ENCODE measurements at places on chromosomes 16 and 17.

DNA sequence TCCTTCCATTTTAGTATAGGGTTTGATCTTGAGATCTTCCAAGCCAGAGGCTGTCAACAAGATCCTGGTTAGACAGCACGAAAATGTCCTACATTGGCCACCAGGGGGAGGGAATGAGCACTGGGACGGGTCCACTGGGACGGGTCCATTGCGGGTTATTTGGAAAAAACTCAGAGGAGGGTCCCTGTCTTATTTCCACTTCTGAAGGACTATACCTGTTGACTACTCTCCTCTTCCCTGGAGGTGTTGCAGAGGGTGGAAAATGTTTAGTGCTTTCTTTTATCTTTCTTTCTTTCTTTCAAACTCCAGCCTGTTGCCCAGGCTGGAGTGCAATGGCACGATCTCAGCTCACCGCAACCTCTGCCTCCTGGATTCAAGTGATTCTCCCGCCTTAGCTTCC, 2.5 kb downstream of the TTLL6 start:
- peak; percentile 43 for DNase-seq

DNA sequence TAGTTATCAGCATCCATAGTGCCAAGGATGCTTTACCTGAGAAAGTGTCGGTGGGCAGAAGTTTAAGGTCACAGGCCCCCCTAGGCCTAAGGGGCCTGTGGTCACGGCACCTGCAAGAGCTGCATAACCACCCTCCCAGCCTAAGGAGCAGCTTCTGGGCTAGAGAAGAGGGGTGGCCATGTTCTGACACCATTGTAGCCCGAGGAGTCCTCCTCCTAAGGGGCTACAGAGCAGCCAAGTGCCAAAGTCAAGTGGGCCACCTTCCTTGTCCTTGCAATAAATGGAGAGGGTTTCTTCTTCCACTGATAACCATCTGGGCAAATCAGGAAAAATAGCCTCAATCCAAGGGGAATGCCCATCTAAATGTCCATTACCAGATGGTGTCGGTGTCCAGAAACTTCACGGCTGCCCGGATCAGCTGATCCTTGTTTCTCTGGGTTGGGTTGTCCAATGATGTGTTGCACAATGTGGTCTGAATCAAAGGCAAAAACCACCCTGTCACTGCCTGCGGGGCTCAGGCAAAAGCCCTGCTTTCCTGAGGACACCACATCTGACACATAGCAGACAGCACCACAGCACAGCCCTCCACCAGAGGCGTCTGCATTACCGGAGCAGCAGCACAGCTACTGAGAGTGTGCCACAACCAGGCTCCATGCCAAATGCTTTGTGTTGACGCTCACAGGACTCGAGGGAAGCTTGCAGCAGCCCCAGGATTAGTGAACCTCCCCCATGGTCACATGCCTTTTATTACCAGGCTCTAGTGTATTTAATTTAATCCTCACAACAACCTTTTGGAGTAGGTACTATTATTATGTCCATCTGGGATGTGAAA, 12.8 kb downstream of the ATPAF2 start:
- no peak for DNase-seq

- DNase-seq, result peak; percentile 71
Measured at GRCh38 chr17:76867578-76868175, 527 bp upstream of the MGAT5B start.

- no peak for DNase-seq
Measured at GRCh38 chr16:22732959-22733358, 81.0 kb upstream of the HS3ST2 start.

DNA sequence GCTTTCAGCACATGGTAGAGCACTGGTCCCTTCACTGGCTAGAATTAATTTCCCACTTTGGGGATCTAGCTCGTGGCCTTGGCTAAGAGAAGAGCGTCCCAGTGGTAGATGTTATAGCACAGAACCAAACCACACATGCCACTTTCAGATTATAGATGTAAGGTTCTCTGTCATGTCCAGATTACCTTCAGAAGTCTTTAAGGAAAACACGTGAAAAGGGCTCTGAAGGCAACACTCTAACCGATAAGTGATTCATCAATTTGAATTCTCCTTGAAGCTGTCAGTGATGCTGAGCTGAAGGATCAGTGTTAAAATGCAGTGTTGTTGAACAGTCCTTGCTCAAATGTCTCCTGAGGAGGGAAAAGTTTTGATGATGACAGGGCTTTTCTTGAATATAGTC, 43.5 kb upstream of the VPS4A start:
- no peak for DNase-seq

DNA sequence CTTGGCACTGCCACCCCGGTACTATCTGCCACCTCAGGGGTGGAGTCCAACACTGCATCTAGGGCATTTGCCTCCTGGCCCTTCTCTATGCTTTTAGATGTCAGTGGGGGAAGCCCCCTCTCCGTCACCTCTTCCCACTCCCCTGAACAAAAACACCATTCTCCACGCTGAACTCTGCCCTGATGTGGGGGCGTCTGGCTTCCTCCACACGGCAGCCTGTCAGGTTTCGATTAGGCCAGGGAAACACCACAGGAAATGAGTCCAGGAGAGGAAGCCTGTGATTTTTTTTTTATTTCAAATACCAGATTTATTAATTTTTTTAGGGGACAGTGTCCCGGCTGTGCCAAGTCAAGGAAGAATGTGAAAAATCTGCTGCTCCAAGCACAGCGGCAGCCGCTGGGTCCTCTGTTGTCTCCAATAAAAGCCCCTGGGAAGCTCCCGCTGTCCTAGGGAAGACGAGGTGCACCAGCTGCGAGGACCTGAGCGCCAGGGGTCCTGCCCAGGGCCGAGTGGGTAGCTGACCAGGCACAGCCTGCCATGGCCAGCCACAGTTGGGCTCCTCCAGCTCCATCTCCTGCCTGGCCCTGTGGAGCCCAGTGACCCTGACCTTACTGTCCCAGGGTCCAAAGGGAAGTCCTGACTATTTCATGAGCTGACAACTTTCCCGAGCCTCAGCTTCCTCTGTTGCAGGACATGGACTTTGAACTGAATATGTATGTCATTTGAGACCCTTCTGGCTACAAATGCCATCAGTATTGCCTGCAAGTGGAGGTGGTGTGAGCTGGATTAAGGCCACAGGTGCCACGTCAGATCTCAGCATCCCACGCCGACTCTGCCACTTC, 336.7 kb downstream of the FOXL1 start:
- no peak for DNase-seq

DNA sequence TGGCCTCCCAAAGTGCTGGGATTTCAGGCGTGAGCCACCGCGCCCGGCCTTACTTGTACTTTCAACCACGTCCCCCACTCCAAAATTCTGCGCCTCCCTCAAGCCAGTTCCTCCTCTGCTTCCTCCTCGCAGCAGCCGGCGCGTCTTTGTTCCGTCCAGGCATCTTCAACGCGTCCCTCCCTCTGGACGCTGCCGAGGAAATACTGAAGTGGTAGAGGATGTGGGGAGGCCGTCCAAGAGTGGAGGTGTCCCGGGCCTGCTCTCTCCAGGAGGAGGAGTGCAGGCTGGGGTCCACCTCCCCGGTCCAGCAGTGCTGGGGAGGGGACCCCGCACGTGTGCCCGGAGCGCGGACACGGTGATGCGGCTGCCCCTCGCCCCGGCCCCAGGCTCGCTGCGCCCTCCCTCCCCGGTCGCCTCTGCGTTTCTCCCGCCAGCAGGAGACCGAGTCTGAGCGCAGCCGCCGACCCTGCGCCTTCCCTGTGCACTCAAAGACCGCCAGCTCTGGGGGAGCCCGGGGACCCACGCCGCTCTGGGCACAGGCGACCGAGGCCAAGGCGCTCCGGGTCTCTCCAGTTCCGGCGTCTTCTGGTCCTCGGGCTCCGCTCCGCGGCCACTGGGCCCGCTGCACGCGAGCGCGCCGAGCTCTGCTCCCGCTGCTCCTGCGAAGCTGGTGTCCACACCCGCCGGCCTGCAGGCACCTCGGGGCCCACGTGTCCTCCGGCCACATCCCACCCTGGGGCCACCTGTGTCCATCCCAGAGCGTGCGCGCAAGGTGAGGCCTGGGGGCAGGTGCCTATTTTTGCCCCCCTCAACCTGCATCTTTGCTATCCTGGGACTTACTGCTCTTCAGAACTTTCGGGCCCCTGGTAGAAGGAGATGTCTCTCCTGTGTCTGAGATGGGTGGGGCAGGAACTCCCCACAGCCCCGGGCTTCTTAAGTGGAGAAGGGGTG, 31.7 kb downstream of the OSBPL7 start:
- no peak for DNase-seq

- DNase-seq, result no peak
Measured at GRCh38 chr16:87918338-87918737, 18.0 kb downstream of the CA5A start.

- DNase-seq, result no peak
Measured at GRCh38 chr17:56925088-56925487, 11.2 kb upstream of the TRIM25 start.

- no peak for DNase-seq
Measured at GRCh38 chr17:81222620-81222905, 202 bp downstream of the CEP131 start.

GRCh38 chr16:12201866-12202265, 225.3 kb downstream of the SNX29 start:
- DNase-seq, result no peak

GRCh38 chr16:55515111-55515510, 6.2 kb downstream of the LPCAT2 start:
- no peak for DNase-seq

DNA sequence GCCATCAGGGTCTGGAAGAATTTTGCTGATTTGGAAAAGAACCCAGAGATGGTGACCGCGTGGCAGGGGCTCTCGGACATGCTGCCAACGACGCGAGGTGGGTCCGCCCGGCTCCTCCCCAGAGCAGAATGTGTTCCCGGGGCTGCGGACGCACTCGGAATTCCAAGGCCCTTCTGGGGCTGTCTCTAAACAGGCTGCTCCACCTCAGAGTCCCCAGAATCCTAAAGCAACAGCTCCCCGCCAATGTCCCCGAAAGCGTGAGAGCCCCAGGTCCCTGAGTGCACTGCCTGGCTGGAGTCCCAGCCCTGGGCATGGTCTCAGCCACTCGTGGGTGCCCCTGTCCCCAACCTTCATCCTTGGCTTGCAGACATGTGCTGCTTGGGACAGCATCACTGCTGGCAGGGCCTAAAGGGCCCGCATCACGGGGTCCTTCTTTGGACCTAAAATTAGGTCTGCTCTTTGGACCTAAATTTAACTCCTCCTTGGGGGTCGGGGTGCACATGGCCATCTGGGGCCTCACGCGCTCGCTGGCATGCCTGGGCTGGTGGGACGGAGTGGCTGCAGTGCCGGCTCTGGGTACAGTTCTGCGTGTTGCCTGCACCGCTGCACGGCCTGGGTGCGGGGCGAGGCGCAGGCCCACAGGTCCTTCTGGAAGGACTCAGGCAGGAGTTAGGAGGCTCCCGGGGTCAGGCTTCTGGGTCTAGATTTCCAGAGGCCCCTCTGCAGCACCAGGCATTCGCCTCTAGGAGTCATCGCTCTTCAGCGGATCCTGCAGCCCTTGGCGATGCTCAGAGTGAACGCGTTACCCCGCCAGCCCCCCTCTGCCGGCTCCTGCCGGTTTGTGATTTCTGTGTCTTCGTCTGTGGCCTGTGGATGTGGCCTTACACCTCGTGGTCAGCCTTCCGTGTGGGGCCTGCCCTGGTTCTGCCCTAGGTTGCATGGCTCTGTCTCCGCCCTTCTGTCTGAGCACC, 41.9 kb upstream of the CHMP6 start:
- DNase-seq, result no peak

- DNase-seq, result peak; percentile 74
Measured at GRCh38 chr16:25033852-25034251, 18.7 kb upstream of the ARHGAP17 start.

DNA sequence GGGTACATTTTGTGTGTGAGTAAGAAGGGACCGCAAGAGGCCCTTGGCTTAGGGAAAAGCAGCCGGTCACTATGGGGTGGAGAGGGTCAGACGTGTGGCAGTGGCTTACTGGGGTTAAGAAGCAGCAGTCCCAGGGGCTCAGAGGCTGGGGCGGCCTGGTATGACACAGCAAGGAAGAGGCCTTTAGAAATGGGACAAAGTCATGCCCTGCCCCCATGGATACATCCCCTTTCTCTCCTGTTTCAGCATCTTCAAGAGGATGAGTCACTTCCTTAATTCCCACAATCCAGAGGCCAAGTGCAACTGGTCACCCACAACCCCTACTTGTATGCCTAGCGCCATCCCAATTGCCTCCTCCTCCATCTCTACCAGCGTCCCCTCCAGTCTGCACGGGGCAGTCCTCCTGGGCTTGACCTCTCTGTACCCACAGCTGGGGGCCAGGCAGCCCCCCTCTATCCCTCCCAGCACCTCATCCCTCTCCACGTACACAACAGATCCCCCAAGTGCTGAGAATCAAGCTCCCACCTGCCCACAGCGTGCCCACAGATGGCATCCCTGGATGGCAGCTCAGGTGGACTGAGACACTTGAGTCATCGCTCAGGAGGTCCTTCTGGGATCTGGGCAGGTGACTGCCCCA, 6.9 kb upstream of the EFTUD2 start:
- peak; percentile 64 for DNase-seq

GRCh38 chr16:3949946-3950342, 69.4 kb upstream of the CREBBP start:
- DNase-seq, result no peak

GRCh38 chr17:18323007-18323406, 7.9 kb downstream of the SMCR8 start:
- DNase-seq, result peak; percentile 14

DNA sequence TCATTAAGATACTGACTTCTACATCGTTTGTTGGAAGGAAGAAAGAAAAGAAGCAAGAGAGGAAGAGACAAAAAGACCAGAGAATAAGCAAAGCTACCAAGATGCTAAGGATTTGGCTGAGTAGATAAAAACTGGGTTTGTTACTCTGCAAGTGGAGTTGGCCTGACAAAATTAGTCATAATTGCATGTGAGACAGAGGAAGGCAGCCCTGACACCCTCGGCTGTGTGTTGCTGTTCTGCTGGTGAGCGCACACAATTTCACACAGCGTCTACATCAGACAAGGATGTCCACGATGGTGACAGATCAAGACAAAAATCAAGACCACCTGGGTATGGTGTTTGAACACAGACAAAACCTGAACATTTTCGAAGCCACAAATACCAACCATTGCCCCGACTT, 75.4 kb upstream of the FA2H start:
- DNase-seq, result no peak

- DNase-seq, result peak; percentile 79
Measured at GRCh38 chr16:69105501-69106361, at the start of gene HAS3. TSS of gene HAS3 (plus strand) at chr16:69105653. CDS start at chr16:69109396, 3,743 bp downstream.

Data from Caki2 (cell line).